SK-MEL-5 (cell line): ENCODE measurements at places on chromosomes 2 and 18.
A peak's percentile ranks its signal among the peaks of the same experiment; 100 is the strongest.

GRCh38 chr2:105143467-105144151 is 97.9 kb upstream of the GPR45 start:
- DNase-seq: peak; percentile 56

DNA sequence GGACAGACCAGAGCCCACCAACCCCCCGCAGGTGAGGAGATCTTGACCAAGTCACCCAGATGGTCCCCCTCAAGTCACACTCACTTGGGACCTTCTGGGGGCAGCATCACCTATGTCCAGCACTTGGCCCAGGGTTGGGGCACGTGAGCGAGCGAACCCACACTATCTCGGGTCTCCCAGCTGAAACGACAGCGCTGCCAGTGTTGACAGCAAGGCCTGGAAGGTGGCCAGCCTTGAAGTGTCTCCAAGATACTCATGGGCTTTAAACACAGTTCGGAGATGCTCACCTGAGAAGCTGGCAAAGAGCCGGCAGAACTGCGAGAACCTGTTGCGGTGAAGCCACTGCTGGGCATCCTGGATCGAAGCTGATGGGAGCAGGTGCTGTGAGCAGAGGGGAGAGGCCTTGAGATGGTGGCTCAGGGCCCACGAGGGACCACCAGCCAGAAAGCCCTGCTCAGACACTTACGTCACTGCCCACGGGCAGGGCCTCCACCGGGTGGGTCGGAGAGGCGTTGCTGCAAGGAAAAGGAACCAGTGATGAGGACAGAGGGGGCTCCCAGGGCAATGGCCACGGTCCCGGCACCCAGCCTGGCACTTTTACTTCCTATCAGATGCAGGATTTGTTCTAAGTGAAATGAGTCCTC is 47.5 kb downstream of the TFCP2L1 start:
- DNase-seq: no peak

- DNase-seq: peak; percentile 31
Observed at GRCh38 chr2:156340377-156340776, 7.9 kb upstream of the NR4A2 start.

DNA sequence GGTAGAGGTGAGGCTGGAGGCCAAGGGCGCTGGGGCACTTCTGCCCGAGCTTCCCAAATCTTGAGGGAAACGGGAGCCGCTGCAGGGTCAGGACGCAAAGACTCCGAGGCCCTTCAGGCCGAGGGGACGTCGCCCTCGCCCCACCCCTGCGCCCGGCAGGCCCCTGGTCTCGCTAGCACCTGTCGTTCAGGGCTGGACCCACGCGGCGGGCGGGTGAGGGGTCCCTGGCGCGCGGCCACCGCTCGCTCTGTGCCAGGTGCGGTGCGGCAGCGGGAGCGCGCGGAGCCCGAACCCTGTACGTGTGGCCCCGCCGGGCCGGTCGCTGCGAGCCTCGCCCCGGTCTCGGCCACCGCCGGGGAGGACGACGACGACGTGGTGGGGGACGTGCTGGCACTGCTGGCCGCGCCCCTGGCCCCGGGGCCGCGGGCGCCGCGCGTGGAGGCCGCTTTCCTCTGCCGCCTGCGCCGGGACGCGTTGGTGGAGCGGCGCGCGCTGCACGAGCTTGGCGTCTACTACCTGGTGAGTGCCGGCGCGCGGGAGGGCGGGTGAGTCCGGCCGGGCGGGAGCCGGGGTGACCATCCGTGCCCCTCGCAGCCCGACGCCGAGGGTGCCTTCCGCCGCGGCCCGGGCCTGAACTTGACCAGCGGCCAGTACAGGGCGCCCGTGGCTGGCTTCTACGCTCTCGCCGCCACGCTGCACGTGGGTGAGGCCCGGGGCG is 4.9 kb downstream of the ERFE start:
- no peak for DNase-seq

- no peak for DNase-seq
Observed at GRCh38 chr18:45014047-45014501, 333.4 kb downstream of the SETBP1 start.

GRCh38 chr2:129923265-129924091 is 56.0 kb upstream of the RAB6C start:
- peak; percentile 70 for DNase-seq

DNA sequence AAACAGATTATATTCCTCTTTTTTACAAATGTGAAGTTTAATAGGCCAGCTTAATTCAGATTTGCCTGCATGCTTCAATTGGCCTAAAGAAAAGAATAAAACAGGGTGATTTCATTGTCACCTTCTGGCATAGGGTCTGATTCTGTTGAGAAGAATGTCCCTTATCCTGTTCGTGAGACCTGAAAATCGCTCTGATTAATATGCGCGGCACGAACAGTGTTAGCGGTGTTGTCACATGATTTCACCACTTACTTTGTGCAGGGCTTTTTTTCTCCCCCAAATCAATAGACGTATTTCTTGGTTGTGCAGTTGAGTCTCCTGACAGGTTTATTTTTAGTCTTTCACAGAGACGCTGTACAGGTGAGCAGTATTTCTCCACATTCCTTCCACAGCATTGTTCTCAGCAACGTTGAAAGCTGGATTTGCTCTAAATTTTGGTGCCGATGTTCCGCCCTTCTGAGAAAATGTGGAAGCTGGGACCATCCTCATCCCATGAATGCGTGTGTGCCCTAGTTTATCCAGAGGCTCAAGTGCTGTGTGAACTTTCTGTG is 81.9 kb downstream of the ITGB1BP1 start:
- no peak for DNase-seq

DNA sequence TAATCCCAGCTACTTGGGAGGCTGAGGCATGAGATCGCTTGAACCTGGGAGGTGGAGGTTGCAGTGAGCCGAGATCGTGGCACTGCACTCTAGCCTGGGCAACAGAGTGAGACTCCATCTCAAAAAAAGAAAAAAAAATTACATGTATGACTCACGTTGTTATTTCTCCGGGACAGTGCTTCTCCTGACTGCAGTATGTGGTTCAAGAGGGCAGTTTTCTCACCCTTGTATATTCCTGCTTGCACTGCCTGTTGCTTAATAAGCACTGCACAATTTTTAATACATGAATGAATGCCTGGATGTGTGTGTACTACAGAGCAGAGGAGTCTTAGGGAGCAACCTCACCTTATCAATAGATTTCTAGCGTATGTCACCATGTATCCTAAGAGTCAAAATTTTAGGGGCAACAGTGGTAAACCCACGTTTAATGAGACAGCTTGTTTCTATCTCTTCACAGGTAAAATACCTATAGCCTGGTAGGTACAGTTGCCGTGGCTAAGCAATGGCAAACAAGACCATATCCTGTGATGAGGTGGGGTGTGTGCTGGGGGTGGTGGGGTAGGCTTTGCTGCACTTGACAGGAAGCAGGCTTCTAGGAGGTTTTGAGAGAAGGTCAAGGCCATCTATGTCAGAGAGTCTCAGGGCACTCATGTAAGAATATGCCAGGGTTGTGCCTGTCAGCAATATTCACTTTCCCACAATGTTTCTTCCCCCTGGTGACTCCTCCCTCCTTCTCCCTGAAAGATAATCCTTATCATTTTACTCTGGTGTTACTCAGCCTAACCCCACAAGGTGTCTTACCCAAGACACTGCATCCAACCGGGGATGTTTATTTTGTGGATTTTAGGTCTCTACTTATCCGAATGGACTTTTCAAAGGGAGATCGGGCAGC is 36.9 kb upstream of the MEX3C start:
- no peak for DNase-seq

DNA sequence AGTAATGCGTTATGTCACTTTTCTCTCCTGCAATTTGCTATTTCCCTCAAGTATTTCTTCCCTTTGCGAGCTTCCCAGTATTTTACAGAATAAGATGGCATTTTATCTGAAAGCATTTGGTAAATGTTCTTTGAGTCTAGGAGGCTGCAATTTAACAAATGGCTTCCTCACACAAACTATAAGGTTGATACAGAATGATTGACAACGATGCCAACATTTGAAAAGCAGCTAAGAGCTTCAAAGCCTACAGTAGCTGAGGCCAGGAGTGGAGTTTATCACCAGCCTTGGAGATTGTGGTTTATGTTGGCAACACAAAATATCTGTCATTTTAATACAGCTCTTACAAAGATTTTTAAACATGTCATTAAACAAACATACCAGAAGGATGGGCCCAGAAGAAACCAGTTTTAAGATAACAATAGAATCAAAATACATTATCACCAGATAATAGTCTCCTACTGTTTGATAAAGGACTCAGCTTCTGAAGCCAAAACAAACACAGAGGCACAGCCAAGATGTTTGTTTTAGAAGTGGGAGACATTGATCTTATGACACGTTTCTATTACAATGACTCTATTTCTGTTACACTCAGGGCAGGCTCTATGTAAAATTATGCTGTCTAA is 711.4 kb upstream of the ACVR2A start:
- no peak for DNase-seq

GRCh38 chr2:109282360-109282759 is 153.4 kb downstream of the SH3RF3 start:
- DNase-seq: no peak
